ENCODE measurements at places on chromosomes 4 and X.

- DNase-seq: no peak
Observed at GRCh38 chr4:17323554-17324385, 188.1 kb downstream of the QDPR start.

DNA sequence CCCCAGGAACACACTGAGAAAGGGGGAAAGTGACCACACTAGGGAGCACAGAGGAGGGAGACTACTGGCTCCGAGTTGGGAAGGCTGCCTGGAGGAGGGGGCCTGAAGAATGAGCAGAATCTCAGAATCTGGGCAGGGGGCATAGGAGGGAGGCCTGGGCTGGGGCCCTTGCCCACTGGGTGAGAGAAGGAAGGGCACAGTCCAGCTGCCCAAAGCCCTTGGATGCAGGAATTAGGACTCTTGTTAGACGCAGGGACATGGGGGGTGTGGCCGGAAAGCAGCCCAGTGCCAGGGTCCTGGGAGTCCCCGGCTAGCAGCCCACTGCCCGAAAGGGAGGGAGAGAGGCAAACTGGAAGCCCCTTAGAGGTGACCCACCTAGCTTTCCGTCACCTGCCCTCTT is 1.9 kb upstream of the DUSP9 start:
- no peak for DNase-seq

DNA sequence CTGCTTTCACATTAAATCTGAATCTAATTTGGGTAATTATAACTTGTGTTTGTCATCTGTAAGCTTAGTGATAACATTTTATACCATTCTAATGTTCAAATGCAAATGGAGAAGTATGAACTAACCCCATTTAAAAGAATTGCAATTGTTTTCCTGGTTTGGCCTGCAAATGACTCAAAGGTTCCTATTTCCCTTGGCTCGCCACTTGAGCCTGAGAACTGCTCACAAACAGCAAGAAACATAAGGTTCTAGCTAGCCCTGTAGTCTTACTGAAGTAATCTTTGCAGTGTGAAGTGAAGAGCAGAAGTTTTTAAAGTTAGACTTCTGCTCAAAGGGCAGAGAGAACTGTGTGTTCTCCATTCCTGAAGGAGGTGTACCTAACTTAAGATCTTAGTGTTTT is 27.2 kb downstream of the UPRT start:
- DNase-seq: no peak

DNA sequence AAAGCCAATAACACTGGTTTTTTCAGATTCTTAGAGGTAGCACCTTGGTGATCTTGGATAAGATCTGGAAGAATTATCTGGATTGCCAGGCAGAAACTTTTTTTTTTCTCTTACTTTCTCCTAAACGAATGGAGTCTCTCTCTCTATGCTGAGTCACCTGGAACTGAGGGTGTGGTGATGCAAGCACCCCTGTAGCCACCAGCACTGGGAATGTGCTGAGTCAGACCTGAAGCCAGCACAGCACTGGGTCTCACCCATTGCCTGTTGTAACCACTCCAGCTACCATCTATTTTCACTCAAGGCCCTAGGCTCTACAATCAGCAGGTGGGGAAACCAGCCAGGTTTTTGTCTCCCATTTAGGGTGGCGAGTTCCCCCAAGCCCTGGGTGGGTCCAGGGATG is 923.8 kb downstream of the RAPGEF2 start:
- DNase-seq: no peak

DNA sequence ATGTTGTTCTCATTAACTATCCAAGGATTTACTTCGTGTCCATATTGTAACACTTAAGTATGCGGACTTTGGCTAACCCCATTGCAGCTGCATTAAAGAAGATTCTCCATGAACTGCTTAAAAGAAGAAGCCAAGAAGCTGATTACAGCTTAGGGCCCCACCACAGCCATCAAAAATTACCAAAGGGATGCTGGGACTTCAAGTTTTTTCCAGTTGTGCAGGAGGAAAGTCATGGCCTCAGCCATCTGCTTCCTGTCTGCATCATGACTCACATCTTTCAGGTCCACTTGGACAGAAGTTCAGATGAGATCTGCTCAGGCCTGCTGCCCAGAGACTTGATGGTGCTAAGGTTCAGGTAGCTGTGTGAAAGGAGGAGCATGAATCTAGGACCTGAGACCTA is 38.8 kb upstream of the CAPN6 start:
- no peak for DNase-seq

DNA sequence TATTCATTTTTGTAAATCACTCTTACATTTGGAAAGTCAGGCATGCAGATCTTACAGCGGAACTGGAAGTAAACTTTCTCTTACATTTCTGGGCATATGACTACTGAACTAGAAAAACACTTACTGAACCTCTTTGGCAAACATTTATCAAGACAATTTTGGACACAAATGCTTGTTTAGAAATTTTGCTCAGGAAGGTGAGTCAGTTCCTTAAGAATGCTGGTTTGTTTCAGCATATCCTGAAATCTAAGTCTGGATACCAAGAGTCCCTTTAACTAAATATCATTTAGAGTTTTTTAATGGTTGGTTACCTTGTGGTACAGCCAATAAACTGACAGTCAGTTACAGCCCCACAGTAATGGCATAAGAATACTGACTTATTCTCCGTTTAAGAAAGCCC is 15.0 kb downstream of the SHISA3 start:
- no peak for DNase-seq

GRCh38 chr4:7371210-7371941 is 63.4 kb downstream of the PSAPL1 start:
- no peak for DNase-seq

DNA sequence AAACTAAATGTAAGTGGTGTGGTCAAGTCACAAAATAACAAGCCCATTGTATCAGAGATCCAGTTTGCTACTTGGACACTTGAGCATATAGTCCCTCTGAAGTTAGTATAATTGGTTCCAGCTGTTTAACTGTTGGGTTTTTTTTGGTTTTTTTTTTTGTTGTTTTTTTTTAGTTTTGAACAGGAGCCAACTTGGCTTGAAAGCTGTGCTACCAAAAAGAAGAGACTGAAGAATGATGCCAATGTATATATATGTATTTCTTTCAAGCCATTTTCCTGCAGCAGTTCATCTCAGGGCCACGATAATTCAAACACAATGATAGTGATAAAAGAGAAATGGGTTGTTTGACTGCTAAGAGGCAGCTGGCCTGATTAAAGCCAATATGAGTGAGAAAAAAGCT is 138.3 kb downstream of the PCDH18 start:
- no peak for DNase-seq

GRCh38 chrX:141936080-141936479 is 32.4 kb downstream of the MAGEC1 start:
- no peak for DNase-seq

- no peak for DNase-seq
Observed at GRCh38 chr4:141534985-141535384, 101.4 kb upstream of the IL15 start.

- no peak for DNase-seq
Observed at GRCh38 chr4:128866691-128867090, 57.2 kb downstream of the JADE1 start.

DNA sequence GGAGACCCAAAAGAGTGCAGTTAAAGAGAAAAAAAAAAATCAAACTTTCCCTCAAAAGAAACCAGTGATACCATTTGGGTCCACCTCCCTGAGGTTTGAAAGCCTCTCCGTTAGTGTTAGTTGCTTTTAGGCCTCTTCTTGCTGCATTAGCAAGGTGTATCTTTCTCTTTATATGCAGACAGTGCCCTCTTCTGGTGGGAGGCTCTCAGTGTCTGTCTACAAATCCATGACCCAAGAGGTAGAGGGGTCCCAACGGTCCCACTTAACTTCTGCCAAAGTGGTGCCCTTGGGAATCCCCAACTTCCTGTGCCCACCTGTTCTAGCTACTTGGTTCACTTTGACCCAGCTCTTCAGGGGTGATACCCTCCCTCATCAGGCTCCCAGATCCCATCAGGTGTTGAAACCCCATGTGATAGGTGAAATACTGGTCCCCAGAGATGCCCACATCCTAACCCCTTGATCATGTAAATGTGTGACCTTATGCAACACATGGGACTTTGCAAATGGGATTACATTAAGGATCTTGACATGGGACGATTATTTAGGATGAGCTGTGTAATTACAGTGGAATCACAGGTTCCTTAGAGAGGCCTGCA is 63.7 kb upstream of the CD99 start:
- peak; percentile 58 for DNase-seq

- no peak for DNase-seq
Observed at GRCh38 chr4:125582302-125582701, 267.5 kb downstream of the FAT4 start.

GRCh38 chrX:150084496-150085229 is 146.4 kb upstream of the EOLA2 start:
- no peak for DNase-seq

- DNase-seq: no peak
Observed at GRCh38 chrX:63959975-63960374, 175.0 kb upstream of the ARHGEF9 start.

GRCh38 chr4:40825014-40825838 is 75.5 kb downstream of the NSUN7 start:
- DNase-seq: no peak

DNA sequence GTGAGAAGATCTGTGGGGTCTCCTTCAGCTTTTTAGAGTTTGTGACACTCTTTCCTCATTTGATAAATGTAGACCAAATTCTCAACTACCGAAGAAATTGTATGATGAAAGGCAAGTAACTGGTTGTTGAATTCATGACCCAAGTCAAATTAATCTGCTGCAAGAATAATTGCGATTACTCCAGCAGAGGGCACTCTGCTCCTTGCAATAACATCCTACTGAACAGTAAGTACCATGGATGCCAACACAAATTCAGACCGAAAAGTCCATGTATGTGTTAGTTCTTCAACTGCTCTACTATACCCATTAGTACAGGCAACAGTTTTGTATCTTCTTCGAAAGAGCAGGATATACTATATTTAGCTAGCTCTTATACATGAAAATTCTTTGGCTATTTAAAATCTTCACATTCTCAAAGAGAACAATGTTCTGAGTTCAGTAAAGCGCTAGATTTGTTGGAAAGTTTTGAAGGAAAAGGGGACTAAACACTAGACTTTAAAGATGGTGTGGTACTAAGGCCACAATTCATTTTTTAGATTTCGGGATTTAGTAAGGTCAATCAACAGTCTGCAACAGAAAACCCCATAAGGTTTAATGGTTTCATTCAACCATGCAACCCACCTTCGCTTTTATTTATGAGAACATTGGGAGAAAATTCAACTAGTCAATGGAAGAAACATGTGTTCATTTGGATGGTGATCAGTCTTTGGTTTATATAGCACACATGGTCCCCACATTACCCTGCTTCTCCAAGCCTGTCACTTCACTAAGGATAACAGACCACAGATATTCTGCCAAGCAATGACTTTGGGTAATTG is 105.4 kb upstream of the TBC1D9 start:
- peak; percentile 59 for DNase-seq

- no peak for DNase-seq
Observed at GRCh38 chr4:136400829-136401228, 1131.5 kb downstream of the PCDH18 start.

- DNase-seq: peak; percentile 5
Observed at GRCh38 chrX:111868726-111869638, 7.0 kb upstream of the TRPC5OS start.

DNA sequence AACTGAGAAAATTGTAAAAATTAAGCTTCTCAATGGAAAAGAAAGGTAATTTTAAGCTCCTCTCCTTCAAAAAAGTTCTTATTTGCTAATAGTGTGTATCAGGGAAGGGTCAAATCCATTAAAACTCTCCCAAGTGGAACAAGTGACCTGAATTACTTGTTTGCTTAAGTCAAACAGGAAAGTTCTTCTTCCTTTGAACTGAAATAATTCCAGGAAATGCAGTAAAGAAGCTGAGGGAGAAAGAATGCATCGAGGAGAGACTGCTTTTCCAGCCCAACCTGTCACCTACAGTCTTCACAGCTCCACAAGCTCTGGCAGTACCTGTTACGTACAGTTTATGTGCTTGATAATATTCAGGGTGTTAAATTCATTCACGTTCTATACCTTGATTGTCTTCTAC is 131.1 kb downstream of the KLHL8 start:
- DNase-seq: no peak

DNA sequence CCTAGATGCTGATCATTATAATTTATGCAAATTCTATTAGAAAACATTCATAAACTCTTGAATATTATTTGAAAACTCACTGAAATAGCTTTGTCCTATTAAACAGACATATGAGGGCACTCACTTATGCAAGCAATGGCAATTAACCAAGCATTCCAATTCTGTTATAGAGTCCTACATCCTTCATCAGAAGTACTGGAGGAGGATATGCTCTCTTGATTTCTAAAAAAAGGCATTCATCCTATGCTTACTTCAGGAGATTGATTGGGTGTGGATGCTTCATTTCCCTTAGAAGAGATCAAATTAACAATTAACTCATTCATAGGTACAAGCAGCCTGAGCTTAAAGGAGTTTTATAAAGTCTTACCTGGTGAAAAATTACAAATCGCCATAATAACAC is 1317.2 kb downstream of the PCDH7 start:
- DNase-seq: no peak

DNA sequence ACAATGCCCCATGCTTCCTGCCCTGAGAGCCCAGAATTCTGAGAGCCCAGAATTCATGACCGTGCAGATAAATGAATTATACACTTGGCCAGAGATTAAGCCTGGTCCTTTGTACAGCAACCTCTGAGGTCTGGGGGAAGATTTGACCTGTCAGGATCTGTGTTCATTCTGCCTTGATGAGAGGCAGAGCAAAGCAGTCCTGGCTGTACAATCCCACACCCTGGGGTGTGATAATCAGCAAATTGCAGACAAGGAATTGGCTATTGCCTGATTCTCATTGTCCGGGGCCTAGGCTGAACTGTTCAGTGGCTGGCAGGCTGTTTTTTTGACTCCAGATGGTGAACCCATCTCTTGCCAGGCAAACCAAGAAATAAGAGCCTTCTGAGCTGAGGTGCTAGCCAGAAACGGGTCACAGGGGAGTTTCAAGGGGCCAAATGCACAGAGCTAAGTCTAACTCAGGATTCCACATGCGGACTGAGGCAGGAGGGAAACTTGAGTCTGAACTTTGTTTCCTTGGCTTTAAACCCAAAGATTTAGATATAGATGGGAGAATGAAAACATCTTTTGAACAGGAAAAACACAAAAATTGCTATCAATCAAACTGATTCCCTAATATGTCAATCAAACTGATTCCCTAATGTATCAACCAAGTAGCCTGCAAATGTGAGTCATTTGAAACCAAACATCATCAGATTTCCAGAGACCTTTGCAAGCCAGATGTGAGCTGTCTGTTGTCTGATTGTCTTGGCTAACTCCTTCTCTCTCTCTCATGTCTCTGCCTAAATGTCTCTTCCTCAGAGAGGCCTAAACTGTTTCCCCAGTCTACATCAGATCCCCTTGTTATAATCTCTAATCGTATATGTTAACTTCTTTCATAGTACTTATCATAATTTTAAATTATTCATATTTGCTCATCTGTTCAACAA is 159.3 kb downstream of the ATG4A start:
- no peak for DNase-seq

DNA sequence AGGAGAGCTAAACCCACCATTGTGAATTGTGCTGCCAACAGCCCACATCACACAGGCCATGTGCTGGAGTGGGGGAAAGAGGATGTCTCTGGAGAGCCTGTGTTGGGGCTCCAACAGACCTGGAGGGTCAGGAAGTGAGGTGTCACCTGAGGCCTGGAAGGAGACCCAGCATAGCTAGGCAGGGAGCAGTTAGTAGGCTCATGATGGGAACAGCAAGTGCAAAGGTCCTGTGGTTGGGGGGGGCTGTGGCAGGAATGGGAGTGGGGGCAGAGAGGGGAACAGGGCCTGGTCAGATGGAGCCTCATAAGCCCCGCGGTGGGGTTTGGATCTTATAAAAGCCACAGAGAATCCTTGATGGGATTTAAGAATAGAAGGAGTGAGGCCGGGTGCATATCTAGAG is 35.9 kb upstream of the GPR78 start:
- no peak for DNase-seq

All from activated CD4-positive, alpha-beta T cell treated with anti-CD3 and anti-CD28 coated beads, Interleukin-2, amount 50 U/mL, for 16 hours (primary cell).